ENCODE measurements at places on chromosomes 2 and 18.

GRCh38 chr18:48786455-48787202, 164.1 kb downstream of the SMAD7 start:
- DNase-seq = no peak

GRCh38 chr2:20525041-20526035, 78.5 kb downstream of the RHOB start:
- no peak for DNase-seq

GRCh38 chr18:44602845-44603244, 77.8 kb upstream of the SETBP1 start:
- DNase-seq = no peak

GRCh38 chr2:18724371-18725145, 135.2 kb upstream of the NT5C1B start:
- DNase-seq = no peak

DNA sequence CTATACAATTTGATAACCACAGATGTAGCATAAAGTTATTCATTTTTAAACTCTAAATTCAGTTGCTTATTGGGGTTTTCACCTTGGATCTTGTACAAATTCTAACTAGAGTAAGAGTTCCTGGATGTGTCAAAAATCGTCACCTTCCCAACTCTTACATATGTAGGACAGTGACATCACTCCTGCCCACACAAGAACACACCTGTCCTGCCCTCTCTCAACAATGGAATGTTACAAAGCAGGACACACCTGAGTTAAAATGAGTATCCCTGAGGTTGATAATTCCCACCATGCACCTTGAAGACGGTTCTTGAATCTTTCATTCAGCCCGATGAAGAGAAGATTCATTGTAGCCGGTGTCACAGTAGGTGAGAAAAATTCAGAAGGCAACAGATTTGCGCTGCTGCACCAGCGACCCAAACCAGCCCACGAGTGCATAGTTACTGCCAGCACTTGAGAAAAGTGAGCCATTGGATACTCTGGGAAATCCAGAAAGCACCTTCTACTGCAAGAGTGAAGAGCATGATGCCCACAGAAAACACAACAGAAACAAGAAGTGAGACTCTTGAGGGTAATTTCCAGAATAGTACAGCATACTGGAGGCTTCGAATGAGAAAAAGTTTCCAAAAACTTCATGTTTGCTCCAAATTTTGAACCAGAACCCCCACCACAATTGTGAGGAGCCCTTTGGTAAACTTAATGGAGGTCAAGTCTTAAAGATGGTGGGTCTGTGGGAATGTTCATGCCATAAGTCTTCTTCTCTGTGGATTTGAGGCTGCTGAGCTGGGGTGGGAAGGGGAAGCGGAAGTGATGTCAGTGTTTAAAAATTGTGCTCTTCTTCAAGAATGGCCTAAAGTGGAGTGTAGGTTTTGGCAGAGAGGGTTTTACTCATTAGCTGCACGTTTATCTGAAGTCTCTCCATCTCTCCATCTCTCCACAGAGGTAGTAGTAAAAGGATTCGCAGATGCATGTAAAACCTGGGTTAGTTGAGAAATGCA, 34.7 kb upstream of the ADAM23 start:
- DNase-seq = no peak

DNA sequence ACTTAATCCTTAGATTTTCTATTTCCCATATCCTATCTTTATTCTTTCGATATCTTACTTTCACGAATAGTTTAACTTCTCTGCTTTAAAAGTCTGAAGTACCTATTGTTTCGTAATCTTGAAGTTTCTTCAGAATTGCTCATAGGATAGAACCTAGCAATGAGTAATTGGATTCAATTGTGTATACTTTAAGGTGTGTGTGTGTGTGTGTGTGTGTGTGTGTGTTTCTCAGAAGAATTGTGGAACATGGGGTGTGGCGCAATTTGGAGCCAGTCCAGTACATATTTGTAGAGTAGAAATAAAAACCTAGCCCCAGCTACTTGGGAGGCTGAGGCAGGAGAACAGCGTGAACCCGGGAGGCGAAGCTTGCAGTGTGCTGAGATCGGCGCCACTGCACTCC, 897.6 kb downstream of the BCL11A start:
- DNase-seq = no peak

DNA sequence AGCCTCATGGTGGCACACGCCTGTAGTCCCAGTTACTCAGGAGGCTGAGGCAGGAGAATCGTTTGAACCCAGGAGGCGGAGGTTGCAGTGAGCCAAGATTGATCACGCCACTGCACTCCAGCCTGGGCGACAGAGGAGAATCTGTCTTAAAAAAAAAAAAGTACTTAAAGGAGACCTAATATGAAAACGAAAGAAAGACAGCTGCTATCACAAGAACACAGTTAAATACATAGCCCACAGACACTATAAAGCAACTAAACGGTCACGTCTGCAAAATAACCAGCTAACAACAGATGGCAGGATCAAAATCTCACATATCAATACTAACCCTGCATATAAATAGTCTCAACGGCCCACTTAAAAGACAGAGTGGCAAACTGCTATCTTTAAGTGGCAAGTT, 43.9 kb upstream of the TACR1 start:
- DNase-seq = no peak

- DNase-seq = no peak
Observed at GRCh38 chr2:159828738-159829137, 30.7 kb upstream of the CD302 start.

DNA sequence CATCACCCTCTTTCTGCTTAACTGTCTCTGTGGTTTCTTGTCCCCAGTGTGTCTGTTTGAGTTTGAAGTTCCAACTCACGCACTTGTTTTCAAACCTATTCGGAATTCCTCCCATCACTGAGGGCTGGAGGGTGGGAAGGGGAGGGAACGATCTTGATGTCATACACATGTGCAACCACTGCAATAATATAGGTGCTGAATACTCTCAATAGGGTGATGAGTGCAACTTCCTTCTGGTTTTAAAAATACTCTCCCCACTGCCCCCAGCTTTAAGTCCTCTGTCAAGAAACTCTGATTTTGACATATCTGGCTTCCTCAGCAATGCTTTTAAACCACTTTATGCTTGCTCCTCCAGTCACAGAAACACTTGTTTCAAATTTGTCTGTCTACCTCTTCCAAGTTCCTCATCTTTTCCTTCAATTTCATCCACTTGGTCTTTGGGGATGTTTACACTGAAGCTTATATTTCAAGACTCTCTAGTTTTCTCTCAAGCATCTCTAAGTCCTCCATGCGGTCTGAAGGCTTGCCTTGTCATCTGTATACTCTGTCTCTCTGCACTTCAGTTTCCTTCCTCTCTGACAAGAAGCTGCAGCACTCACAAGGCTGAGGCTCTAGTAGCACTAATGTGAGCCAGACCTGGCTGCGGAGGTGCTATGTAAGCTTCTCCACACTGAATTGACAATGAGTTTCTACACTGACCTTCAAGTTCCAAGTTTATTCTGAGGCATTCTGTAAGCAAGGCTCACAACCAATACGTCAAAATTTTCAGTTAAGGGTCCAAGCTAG, 422.3 kb downstream of the ZEB2 start:
- no peak for DNase-seq

- no peak for DNase-seq
Observed at GRCh38 chr18:41657189-41657588, 297.8 kb upstream of the PIK3C3 start.

DNA sequence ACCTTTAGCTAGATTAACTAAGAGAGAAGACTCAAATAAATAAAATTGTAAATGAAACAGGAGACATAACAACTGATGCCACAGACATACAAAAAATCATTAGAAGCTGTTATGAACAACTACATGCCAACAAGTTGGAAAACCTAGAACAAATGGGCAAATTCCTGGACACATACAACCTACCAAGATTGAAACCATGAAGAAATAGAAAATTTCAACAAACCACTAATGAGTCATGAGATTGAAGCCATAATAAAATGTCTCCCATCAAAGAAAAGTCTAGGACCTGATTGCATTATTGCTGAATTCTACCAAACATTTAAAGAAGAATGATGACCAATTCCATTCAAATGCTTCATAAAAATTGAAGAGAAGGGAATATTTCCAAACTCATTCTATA, 54.3 kb downstream of the ST3GAL5 start:
- DNase-seq = no peak

DNA sequence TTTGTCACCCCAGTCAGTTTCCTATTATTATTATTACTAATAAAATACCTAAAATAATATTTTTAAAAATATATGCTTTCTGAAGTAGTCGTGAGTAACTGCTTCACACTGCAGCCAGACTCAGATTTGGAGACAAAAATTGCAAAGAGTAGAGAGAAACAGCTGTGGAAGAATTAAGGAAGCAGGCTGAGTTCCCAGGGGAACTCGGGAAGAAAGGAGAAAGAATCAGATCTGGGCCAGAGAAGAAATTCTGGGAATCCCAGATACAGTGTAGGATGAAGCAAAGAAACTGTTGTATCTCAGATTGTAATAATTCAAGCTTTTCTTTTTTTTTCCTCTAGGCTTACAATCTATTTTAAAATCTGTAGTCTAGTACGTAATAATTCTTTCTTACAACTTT, 182.3 kb downstream of the FTCDNL1 start:
- DNase-seq = no peak

- no peak for DNase-seq
Observed at GRCh38 chr2:240506406-240507059, 51.3 kb downstream of the ANKMY1 start.

GRCh38 chr2:169366066-169366465, 3.7 kb upstream of the LRP2 start:
- no peak for DNase-seq

GRCh38 chr18:55522011-55522410, 66.0 kb downstream of the TCF4 start:
- no peak for DNase-seq

DNA sequence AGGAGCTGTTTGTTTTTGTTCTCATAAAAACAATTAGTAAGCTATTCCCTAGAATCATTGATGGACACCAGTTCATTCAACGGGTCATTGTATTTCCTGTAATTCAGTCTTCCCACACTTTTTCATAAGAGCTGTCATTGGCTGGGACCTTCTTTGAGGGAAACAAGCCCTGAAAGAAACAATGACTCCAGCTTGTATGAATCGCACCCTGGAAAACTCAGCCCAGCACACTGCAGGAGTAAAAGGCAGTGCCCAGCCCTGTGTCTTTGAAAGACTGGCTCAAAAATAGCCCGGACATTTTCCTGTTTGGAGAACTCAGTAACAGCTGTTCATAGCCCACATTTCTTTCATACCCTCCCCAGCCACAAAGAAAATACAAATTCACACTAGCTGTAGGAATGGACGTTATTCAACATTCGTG, 81.5 kb downstream of the NCKAP5 start:
- DNase-seq = no peak

DNA sequence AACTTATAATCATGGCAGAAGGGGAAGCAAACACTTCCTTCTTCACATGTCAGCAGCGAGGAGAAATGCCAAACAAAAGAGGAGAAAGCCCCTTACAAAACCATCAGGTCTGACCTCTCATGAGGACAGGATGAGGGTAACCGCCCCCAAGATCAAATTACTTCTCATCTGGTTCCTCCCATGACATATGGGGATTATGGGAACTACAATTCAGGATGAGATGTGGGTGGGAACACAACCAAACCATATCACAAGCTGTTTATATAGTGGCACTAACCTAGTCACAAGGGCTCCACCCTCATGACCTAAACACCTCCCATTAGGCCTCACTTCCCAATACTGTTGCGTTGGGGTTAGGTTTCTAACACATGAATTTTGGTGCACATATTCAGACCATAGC, 110.0 kb downstream of the OSBPL6 start:
- no peak for DNase-seq

GRCh38 chr18:45317948-45318640, 297.2 kb upstream of the SLC14A2 start:
- DNase-seq = no peak

- DNase-seq = no peak
Observed at GRCh38 chr2:37318401-37318800, 6.2 kb downstream of the PRKD3 start.

GRCh38 chr18:48006415-48007175, 76.1 kb upstream of the SMAD2 start:
- no peak for DNase-seq

GRCh38 chr2:45918463-45919159, 267.1 kb downstream of the PRKCE start:
- DNase-seq = no peak

DNA sequence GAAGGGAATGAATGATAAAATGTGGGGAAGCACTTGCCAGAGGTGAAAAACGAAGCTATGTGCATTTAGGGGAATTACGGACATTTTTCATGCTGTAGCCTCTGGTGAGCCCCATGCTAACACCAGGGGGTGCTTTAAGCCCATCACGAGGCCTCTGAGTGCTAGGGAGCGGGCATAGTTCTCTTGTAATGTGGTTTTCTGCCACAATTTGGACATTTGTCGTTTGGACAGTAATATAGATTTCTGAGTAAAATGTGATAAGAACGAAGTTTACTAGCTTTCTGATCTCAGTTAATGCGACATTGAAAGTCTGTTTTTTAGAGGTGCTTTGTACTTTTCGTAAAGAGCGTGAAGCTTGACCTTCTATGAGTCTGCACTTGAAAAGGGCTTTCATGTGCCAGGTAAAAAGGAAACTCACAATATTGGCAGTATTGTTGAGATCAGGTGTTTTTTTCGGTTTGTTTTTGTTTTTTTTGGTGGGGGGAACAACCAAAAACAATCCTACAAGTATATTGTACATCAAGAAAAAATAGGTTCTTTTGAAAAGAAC, 50.6 kb downstream of the TRAF3IP1 start:
- DNase-seq = no peak

DNA sequence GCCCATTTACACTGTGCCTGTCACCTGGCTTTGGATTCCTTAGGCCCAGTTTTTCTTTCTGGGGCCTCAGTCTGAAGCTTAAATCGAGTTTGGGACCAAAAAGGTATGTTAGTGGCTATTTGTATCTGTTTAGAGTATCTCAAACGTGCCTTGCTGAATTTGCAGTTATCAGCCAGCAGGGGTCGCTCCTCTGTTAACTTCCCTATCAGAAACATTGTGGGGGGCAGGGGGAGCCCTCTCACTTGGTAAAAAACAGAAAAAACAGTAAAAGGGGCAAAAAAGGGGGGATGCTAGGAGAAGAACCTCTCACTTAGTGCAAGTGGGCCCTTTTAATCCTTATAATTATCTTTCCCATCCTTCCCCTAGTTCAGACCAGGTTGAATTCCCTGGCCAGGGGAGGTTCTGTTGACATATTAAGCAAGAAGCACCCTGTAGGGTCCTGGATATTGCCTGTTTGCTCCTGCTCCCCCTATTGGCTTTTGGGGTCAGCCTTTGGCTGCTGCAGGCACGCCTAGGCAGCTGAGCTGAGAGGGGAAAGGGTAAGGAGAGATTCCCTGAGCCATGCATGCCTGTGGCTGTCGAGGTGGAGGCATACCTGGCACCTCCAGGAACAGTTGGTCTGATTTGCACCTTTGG, 8.8 kb upstream of the IFIH1 start:
- no peak for DNase-seq

DNA sequence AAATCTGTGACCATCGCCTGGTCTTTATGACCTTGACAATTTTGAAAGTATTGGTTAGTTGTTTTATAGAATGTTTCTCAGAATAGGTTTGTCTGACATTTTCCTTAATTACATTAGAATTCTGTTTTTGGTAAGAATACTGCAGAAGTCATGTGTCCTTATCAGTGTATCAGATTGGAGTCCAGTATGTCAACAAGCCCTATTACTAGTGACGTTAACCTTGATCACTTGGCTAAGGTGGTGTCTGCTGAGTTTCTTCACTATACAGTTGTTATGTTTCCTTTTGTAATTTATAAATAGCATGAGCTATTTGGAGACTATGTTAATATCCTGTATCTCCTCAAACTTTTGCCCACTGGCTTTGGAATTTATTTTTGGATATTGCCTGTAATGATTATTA, 10.8 kb upstream of the IL36G start:
- no peak for DNase-seq

Data from NCI-H1436 treated with DMSO at 0.1 percent for 48 hours (cell line).